IMR-90 (cell line): ENCODE measurements at places on chromosomes 6 and 20.

DNA sequence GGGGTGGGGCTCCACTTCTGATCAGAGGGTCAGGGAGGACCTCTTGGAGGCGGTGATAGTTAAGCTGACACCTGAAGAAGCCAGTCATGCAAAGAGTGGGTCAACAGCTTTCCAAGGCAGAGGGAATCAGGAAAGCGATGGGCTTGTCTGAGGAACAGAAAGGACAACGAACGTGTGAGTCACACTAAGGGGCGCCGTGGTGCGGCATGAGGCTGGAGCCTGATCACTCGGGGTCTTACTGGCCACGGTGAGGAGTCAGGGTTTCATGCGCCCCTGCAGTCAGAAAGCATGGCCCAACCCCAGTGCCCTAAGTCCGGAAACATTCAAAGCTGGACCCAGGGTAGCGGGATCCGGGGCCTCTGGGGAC, 50.6 kb upstream of the SLC32A1 start:
- DNase-seq: no peak

DNA sequence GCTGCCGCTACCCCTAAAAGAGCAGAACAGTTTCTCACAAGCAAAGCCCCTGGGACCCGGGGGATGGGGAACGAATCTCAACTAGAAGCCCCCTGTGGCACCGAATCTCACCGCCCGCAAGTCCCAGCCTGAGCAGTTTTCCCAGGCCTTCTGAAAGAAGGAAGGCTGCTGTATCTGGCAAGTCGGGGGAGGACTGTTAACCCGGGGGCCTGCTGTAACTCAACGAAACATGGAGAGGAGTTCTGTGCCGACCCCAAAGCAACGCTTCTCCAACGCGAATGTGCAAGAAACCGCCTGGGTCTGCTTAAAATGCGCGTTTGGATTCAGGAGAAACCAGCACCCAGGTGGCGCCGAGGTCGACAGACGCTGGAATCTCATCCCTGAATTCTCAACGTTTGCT, 34.2 kb downstream of the DLL1 start:
- DNase-seq: no peak

GRCh38 chr6:159152041-159152440, 17.2 kb upstream of the FNDC1 start:
- DNase-seq: peak; percentile 16

- no peak for DNase-seq
Observed at GRCh38 chr20:5495026-5495425, 178.3 kb upstream of the PROKR2 start.

GRCh38 chr6:49855221-49855620, 11.1 kb downstream of the CRISP1 start:
- no peak for DNase-seq

- DNase-seq: no peak
Observed at GRCh38 chr20:47506850-47507249, 5.2 kb downstream of the NCOA3 start.

DNA sequence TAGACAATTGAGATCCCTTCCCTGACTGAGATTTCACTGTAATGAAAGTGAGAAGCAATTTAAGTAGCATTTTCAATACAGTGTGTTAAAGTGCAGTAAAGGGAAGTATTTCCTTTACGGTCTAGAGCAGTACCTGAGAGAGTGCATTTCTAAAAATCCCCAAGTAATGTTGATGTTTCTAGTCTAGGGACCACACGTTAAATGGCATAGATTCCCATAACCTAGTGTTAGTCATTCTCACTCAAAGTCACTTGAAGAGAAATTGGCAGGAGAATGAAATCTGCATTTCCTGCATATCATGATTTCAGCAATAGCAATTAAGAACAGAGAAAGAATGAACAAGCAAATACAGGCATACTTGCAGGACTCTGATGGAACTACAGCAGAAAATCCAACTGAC, 67.9 kb downstream of the CGA start:
- DNase-seq: no peak

DNA sequence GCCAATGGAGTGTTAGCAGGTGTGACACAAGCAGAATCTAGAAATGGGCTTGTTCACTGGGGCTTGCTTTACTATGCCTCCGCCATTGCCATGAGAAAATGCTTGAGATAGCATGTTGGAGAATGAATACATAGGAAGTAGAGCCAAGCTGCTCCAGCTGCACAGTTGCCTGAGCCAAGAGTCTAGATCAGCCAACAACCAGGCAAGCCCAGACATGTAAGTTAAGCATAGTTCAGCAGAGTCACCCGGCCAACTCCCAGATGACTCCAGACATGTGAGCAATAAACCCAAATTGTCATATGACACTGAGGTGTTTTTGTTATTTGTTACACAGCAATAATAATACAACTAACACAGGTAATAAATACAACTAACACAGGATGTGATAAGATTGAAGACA, 167.9 kb downstream of the HAO1 start:
- DNase-seq: peak; percentile 53

- peak; percentile 62 for DNase-seq
Observed at GRCh38 chr6:22298475-22298890, 1.6 kb upstream of the PRL start.

DNA sequence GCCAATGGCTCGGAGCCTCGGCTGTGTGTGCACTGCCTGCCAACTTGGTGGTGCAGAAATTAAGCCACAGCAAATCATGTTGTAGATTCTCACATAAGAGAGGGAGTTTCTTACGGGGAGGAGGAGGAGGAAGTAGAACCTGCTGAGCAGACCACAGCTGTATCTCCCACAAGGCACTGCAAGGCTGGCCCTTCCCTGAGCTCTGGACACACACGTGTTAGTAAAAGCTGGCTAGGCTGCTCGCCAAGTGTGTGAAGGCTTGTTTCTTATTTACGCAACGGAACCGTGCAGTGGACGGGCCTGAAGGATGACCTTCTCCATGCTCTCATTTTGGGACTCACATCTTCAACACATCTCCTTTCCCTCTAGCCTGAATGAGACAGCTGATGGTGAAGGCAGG, 15.7 kb upstream of the QKI start:
- no peak for DNase-seq
